ENCODE measurements at places on chromosomes 5 and 9. TPM values are rescaled to one million over a fixed set of nuclear protein-coding genes. Genes with fewer than 3 reads are reported as not detected.

Gene CYSRT1
- total RNA-seq = not detected

DNA sequence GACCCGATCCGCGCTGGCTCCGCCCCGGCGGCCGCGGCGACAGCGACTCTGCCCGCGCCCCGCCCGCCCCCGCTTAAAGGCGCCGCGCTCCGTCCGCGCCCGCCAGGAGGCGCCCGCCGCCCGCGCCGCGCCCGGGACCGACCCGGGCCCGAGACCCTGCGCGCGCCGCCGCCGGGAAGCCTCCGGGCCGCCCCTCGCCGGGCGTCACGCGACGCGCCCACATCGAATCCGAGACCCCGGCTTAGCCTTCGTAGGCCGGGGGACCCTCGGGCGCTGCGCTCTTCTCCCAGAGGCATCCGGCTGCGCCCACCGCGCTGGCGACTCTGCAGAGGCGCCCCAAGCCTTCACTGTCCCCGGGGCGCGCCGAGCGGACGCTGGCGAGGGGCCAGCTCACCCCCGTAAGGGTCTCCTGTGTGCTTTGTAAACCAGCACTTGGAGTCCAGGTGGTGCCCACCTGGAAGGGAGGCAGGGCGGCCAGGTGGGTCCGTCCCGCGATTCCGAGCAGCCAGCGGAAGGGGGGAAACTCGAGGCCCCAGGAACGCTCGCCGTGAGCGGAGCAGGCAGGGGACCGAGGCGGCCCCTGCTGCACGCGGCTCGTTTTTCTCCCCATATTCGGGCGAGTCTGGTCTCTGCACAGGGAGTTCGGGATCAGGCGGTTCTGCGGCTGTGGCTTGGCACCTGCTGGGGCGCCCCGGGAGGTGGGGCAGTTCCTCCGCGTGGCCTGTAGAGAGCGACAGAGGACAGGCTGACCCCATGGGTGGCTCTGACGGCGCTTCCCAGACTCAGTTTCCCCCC, 423 bp upstream of the ABCA2 start:
- no peak for DNase-seq

GRCh38 chr5:145467446-145467845, 367.7 kb downstream of the PRELID2 start:
- DNase-seq = no peak

GRCh38 chr9:73219985-73220626, 68.4 kb downstream of the ANXA1 start:
- no peak for DNase-seq

GRCh38 chr5:38347896-38348295, 89.5 kb downstream of the EGFLAM start:
- DNase-seq = no peak

Gene CLTA
- total RNA-seq = 248 TPM

DNA sequence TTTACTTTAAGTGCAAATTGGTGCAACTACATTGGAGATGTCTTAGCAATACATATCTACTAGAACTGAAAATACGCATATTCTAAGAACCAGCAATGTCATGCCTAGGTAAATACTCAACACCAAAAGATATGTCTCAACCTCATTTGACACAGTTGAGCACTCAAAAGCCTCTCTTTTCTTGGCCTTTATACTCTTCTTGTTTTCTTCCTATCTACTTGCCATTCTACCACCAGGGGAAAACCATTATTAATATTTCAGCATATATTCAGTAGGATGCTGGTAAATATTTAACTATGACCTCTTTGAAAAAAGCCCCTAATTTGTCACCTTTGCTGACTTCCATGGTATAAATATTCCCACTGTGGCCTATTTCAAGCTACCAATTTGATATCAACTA, 443.8 kb downstream of the LRRC70 start:
- no peak for DNase-seq

Gene UCK1
- 19.1 TPM for total RNA-seq

Gene SLC6A3
- total RNA-seq = not detected

DNA sequence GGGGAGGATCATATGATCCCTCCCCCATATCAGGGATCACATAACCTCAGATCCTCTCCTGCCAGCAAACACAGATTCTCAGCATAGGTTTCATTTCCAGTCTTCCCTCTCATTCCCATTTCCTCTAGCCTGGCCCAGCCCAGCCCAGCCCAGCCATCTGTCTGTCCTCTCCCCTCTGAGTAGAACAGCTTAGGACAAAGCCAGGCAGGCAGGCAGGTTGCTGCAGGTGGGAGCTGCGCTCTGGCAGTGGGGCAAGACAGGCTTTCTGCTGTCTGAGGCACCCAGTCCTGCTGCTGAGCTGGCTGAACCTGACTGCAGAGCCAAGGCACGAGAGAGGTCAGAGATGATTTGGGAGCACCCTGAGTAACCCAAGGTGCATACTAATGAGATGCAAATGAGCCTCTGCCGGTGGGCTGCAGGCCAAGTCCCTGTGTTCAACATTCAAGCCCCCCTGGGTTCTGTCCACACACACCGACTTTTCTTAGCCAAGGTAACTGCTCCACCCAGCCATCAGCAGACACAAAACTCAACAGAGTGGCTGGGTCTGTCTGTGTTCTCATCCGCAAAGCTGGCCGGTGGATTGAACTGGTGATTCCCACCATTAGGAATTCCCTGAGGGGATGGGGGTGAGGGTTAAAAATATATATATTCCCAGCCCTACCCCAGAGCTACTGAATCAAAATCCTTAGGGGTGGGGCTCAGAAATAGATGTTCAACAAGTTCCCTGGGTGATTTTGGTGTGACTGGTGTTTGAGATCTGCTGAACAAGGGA, 9.1 kb downstream of the FAT2 start:
- DNase-seq = no peak

Gene CDKN2A
- 290 TPM for total RNA-seq

GRCh38 chr9:82939451-82939850, 123.5 kb downstream of the RASEF start:
- DNase-seq = no peak

DNA sequence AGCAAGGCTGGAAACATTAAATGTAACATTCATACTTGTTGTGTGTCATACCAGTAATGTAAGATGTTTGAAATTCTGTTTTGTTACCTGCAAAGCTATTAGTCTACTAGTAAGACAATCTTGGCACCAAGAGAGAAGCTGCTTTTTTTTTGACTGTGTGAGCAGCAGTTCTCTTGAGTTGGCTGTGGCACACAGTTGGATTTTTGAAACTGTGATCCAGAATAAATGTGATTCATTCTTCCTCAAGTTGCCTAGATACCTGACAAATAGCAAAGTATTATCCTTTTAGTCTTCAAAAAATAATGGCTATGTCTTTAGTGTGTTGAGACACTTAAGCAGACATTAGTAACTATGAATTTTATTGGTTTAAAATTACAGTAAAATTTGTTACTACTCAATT, 57.2 kb upstream of the HAPLN1 start:
- DNase-seq = no peak

Gene TMEM174
- not detected for total RNA-seq

- DNase-seq = no peak
Measured at GRCh38 chr5:58244819-58245475, 214.9 kb downstream of the PLK2 start.

DNA sequence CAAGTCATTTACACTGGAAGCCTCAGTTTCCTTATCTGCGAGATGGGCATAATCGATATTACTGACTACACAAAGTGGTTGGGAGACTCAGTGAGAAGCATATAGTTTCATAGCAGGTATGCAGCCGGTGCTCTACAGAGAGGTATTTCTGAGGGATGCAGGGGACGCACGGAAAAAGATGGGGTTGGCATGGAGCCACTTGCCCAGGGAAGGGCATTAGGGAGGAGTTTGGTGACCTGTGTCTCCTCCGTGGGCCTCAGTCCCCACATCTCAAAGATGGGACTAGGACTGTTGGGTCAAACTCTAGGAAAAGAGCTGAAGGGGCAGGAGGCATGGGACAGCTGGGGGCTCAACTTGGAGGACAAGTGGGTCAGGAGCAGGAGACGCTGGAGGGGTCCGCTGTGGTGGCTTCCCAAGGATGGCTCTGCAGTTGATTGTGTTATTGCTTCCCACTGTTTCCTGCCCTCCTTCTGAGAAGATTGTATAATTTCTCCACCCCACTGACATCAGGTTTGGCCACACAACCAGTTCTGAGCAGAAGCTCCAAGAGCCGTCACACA, 158.6 kb upstream of the ALDH1B1 start:
- DNase-seq = no peak

DNA sequence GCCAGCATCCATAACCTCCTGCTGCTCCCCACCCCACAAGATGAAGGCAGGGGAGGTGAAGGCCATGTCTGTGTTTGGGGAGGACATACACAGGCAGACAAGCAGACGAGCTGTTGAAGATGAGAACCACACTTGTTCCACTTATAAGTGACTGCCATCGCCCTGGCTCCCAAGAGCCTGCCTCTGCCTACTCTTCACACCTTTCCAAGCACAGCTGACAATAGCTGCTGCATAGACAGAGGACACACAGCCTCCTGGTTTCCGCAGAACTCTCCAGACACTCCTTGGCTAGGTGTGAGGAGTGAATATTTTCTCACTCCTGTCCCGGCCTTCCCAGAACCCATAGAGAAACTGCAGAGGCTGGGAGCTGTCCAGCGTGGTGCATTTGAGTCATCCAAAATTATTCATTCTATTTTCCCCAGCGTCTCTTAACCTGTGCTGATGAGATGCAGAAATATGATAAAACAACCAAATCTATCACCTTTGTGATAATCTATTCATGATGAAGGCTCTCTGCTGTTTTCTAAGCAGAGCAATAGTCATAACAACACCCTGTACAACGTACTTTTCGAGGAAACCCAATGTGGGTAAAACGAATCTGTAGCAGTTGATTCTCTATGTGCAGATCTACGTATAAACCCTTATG, 24.7 kb downstream of the KLF9 start:
- DNase-seq = no peak

- DNase-seq = peak; percentile 47
Measured at GRCh38 chr9:130570208-130570607, 9.2 kb upstream of the FUBP3 start.

- DNase-seq = no peak
Measured at GRCh38 chr5:110853267-110853666, 114.5 kb downstream of the SLC25A46 start.

- peak; percentile 73 for DNase-seq
Measured at GRCh38 chr5:174317256-174317894, 271.9 kb downstream of the NSG2 start.

GRCh38 chr9:137305060-137305797, 3.2 kb upstream of the NRARP start:
- peak; percentile 44 for DNase-seq

GRCh38 chr5:124584991-124585715, 161.3 kb downstream of the ZNF608 start:
- no peak for DNase-seq

DNA sequence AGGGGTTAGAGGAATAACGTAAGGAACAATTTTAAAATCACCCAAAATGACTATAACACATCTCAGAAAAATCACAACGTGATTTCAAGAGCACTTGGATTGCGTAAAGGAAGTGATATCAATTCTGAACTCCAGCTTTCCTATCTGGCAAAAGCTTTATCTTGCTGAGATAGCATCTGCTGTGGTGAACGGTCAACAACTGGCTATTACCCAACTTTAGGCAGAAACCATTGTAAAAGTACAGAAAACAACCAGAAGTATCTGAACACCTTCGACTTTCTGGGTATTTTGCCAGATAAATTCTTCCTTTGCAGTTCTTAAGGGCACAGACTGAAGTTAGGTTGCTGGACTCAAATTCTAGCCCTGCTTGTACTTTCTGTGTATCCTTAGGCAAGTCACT, 9.2 kb downstream of the ABLIM3 start:
- no peak for DNase-seq

Gene SPINK6
- total RNA-seq = not detected

- no peak for DNase-seq
Measured at GRCh38 chr5:88807327-88807726, 75.7 kb downstream of the MEF2C start.

Gene IDNK
- total RNA-seq = 2.1 TPM

GRCh38 chr9:130497139-130497538, 52.4 kb downstream of the ASS1 start:
- DNase-seq = no peak

- DNase-seq = no peak
Measured at GRCh38 chr5:74192606-74193299, 447.8 kb downstream of the ENC1 start.

Gene SIT1
- not detected for total RNA-seq

DNA sequence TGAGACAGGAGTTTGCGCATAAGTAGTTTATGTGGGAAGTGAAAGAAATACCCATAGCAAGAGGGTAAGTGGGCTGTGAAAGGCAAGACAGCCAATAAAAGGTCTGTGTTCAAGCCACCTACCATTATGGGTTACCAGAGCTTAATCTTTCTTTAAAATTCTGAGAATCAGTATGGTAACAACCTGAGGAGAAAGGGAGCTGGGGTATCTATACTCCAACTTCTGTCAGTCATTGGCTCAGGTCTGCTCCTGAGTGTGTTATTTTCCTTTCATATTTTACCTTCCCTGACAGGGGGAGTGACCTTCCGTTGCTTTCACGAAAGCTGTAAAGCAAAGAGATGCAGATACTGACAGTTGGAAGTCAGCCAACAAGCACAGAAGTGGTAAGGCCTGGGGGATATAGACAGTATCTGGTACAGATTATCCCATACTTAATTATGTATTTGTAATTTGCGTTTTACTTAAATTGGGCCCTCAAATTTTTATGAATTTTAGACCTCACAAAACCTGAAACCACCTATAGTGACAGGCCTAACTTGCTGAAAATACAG, 233.4 kb downstream of the RAB3C start:
- DNase-seq = no peak

GRCh38 chr5:158957196-158957595, 142.5 kb downstream of the EBF1 start:
- DNase-seq = no peak
